ENCODE measurements at places on chromosomes 5 and 9.

DNA sequence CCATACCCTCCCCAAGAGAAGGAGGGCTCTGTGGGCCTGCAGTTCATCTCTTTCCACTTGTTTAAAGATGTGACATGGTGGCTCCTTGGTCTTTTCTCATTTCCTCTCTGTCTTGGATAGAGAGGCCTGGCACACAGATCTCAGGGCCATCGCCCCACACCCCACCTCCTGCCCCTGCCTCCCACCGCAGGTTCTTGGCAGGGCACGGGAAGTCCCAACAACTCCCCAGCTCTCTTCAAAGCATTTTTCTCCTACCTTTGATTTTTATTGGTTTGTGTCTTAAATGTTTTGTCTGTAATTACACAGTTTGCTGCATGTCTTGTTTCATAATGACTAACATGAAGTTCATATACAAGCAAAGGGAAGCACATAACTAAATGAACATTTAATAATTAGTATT, 178.5 kb upstream of the MSX2 start:
- no peak for DNase-seq

DNA sequence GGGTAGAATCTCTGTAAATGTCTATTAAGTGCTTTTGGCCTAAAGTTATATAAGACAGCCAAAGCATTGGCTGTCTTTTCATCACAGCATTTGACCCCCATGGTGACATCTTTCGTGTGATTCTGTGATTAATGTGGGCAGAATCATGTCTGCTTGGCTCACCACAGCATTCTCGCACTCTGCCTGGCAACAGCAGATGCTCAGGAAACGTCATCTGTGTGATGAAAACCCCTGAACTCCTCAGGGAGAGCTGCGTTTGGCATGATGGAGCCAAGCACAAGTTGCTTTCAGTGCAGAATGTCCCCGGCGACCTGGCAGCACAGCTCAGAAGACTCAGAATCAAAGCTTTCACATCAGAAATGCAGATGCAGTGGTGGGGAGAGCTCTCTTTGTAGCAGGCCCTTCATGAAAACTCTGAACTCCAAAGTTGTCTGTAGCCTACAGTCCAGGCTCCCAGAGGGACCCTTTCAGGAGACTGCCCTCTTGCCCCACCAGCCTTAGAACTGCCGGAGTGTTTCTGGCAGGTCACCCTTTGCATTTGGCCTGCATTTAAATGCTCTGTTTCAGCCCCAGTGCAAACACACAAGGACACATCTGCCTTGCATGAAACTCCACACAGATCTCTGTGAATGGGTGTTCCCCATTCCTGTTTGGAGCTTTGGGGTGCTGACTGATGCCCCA, 155.6 kb upstream of the PANK3 start:
- no peak for DNase-seq

GRCh38 chr9:37001459-37001858, 32.6 kb downstream of the PAX5 start:
- DNase-seq: no peak

GRCh38 chr9:85118990-85119755, 449.6 kb downstream of the NTRK2 start:
- no peak for DNase-seq

DNA sequence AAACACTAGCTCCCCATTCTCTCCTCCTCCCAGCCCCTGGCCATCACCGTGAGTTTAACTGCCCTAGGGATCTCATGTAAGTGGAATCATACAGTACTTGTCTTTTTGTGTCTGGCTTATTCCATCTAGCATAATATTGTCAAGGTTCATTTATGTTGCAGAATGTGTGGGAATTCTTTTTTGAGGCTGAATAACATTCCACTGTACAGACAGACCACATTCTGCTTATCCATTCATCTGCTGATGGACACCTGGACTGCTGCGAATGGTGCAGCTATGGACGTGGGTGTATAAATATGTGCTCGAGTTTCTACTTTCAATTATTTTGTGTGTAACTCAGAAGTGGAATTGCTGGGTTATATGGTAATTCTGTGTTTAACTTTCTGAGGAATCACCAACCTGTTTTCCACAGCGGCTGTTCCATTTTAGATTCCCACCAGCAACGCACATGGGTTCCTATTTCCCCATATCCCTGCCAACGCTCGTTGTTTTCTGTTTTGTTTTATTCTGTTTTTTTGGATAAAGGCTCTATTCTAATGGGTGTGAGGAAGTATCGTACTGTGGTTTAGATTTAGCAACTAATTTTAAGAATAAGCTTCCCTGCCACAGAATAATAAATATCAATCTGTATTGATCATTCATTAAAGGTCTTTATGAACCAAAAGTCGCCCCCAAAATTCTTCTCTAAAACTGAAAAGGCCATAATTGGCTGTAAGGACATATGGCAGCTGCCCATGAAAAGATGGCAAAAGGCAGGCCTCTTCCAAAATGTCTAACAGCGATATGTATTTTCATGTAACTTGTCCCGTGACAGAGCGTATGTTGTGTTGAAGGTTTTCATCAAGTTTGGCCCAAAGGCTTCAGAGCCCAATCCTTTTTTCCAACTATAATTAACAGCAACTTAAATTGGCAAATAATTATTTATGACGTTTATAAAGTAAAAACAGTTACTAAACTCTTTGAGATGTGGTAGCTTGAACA, 70.3 kb downstream of the DAP start:
- no peak for DNase-seq

DNA sequence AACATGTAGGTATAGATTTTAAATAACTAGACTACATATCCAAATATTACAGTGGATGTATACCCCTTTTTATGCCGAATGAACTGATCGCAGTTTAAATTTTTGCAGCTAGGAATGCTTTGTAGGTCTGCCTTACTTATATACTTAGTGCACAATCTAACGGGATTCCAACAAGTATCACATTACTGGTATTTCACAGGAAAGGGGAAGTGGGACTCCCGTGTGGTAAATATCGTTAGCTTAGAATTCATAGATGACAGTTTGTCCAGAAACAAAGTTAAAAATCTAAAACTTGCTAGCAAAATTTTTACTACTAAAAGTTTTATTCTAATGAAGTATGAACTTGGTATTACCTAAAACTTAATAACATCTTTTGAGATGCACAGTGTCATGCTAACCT, 193.5 kb upstream of the TLX3 start:
- no peak for DNase-seq

DNA sequence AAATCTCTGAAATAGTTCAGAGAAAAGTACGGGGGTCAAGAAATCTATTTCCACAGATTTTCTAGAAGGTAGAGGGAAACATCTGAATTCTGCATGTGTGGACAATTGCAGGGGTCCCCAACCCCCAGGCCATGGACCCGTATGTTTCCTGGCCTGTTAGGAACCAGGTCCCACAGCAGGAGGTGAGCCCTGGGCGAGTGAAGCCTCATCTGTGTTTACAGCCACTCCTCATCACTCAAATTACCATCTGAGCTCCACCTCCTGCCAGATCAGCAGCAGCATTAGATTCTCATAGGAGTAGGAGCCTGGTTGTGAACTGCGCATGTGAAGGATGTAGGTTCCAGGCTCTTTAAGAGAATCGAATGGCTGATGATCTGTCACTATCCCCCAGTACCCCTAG, 200.5 kb upstream of the EDIL3 start:
- no peak for DNase-seq

GRCh38 chr5:128038643-128039042, 44.9 kb upstream of the SLC12A2 start:
- no peak for DNase-seq

- no peak for DNase-seq
These were observed 159.2 kb upstream of the WWC1 start for GRCh38 chr5:168132241-168132641.

DNA sequence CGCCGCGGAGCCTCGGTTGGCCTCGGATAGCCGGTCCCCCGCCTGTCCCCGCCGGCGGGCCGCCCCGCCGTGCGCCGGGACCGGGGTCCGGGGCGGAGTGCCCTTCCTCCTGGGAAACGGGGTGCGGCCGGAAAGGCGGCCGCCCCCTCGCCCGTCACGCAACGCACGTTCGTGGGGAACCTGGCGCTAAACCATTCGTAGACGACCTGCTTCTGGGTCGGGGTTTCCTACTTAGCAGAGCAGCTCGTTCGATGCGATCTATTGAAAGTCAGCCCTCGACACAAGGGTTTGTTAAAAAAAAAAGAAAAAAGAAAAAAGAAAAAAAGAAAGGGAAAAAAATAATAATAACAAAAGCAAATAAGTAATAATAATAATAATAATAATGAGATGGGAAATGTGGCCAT, 112.8 kb downstream of the GCNT1 start:
- DNase-seq: no peak

- no peak for DNase-seq
These were observed 41.3 kb upstream of the S1PR3 start for GRCh38 chr9:88949961-88950340.
